ENCODE measurements at places on chromosomes 12 and 14. TPM values are rescaled to one million over a fixed set of nuclear protein-coding genes. Genes with fewer than 3 reads are reported as not detected.

- no peak overlapping the region for H3K4me3 ChIP-seq
- H3K27me3 ChIP-seq: no peaks in the 10 kb centered on the region
- DNase-seq: no peak
- H3K27ac ChIP-seq: peak overlapping the region; percentile 37
- peaks cover 41% of the 10 kb centered on the region for H3K4me1 ChIP-seq
Measured at GRCh38 chr12:52239767-52240166, 6.7 kb downstream of the KRT7 start.

- no peak for DNase-seq
- no peaks in the 10 kb centered on the region for H3K36me3 ChIP-seq
- H3K27me3 ChIP-seq: no peaks in the 10 kb centered on the region
- H3K4me1 ChIP-seq: no peaks in the 10 kb centered on the region
- no peak overlapping the region for H3K4me3 ChIP-seq
- no peak overlapping the region for H3K27ac ChIP-seq
Measured at GRCh38 chr12:17079251-17079909, 473.4 kb upstream of the LMO3 start.

- peaks cover 10% of the 10 kb centered on the region for H3K4me1 ChIP-seq
- DNase-seq: peak; percentile 14
- no peaks in the 10 kb centered on the region for H3K36me3 ChIP-seq
- no peaks in the 10 kb centered on the region for H3K27me3 ChIP-seq
- H3K4me3 ChIP-seq: no peak overlapping the region
- H3K27ac ChIP-seq: no peak overlapping the region
Measured at GRCh38 chr14:36852981-36853691, 191.5 kb downstream of the PAX9 start.

- H3K36me3 ChIP-seq: no peaks in the 10 kb centered on the region
- peaks cover 24% of the 10 kb centered on the region for H3K4me1 ChIP-seq
- H3K27me3 ChIP-seq: no peaks in the 10 kb centered on the region
- peak overlapping the region; percentile 76 for H3K27ac ChIP-seq
Measured at GRCh38 chr12:52440821-52441319, 6.7 kb upstream of the KRT75 start.

CRY1 gene
- 29.1 TPM for polyA plus RNA-seq

RFX4 gene
- polyA plus RNA-seq: not detected

Data from hepatocyte (in vitro differentiated cells).